A172 (cell line): ENCODE measurements at places on chromosomes 11 and 22. TPM values are rescaled to one million over a fixed set of nuclear protein-coding genes. Genes with fewer than 3 reads are reported as not detected.

DNA sequence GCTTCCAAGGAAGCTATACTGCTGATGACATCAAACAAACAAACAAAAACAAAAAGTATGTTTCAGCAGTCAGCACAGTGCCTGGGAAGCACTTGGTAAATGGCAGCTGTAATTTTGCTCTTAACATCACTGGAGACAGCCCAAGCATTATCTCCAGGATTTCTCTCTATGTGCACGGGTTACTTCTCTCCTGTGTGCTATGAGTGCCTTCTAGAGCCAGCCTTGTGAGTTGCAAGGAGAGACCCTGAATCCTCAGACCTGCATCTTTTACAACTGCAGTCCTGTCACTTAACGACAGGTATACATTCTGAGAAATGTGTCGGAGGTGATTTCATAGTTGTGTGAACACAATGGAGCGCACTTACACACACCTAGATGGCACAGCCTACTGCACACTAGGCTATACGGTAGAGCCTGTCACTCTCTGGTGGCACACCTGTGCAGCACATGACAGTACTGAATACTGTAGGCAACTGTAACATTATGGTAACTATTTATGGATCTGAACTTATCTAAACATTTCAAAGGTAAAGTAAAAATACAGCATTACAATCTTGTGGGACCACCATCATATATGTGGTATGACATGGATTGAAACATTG is 662.5 kb upstream of the B3GAT1 start:
- peak; percentile 0 for DNase-seq

- DNase-seq, result no peak
These were observed 561.5 kb upstream of the CHORDC1 start for GRCh38 chr11:90784241-90784814.

WEE1 gene
- 77.8 and 85.7 TPM in 2 replicates for total RNA-seq

CTSW gene
- 0.79 and 1.8 TPM in 2 replicates for total RNA-seq

DNA sequence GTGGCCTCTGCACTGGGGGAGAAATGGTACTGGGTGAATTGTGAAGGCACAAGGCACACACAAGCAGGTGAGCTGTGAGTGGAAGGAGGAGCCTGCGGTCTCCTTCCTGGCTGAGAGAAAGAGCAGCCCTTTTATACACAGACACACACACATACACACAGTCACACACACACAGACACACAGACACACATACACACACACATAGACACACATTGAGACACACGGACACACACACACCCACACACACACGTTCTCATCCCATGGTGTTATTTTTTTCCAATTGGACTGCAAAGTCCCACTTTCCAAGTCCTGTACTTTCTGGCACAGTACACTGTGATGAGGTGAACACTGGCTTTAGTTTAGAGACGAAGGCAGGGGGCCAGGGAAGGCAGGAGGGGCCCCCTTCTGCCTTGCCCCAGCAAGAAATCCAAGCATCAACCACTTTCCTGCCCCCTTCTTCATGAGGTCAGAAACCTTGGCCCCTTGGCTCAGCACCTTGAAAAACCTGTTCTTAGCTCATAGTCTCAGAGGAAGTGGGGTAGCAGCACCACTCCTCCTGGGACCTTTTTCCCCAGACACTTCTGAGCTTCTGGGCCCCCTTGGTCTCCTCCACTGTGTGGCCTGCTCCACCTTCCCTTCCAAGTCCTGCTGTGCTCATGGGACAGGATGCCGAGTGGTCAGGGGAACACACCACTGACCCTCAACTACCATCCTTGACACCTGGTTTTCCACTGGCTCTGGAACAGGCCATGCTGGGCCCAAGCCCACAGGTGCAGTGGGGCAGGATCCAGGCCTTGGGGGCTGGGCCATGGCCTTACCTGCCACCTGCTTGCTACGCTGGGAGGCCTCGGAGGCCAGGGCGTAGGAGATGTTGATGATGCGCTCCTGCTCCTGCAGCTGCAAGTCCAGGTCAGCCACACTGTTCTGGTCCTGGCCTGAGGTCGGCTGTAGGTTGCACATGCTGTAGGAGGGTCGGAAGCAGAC is 43.8 kb downstream of the C11orf58 start:
- DNase-seq, result no peak

- DNase-seq, result peak; percentile 44
These were observed 205.9 kb downstream of the ST3GAL4 start for GRCh38 chr11:126561327-126561893.

DNA sequence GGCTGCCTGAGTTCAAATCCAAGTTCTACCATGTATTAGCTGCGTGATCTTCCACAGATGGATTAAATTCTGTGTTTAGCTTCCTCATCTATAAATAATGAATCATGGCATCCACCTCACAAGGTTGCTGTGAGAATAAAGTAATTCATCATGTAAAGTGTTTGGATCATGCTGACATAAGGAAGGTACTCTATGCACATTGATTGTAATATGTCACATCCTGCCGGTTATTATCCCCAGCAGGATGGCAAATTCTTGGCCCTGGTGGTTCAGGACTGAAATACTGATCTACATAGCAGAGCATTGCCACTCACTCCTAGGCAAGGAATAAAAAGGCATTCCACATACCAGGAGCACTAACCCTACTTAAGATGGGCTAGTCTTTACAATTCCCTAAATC is 40.8 kb downstream of the LGR4 start:
- DNase-seq, result no peak

DNA sequence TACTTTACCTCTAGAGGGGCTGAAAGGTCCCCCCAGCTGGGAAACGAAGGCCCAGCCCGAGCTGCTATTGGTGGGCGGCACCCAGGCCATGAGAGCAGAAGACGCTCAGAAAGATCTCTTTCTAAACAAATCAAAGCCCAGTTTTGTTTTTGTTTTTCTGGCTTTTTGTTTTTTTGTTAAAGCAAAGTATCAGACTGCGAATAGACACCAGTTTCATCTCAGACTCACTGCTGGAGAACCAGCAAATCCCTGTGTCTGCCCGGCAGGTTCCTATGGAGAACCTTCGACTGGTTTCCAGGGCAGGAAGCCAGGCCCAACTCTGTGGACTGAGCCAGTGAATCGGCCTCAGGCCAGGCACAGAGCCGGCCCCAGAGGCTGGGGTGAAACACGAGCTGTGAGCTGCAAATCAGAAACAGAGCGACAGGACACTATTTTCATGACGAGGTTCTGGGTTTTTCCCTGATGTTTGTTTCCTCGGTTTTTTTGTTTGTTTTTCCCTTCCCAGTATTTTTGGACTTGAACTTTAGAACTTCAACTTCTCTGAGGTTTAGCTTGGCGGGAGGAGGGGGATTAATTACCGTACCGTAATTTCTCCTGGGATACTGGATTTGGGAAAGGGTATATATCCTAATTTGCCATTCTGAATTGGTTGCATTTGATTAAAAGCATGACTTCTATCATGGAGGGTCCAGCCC is 16.0 kb upstream of the B4GALNT4 start:
- DNase-seq, result no peak

- no peak for DNase-seq
These were observed 539 bp downstream of the SDHD start for GRCh38 chr11:112087212-112087611.

GRCh38 chr22:43464809-43465208 is 53.0 kb downstream of the MPPED1 start:
- no peak for DNase-seq

PATE4 gene
- not detected in 2 replicates for total RNA-seq

- no peak for DNase-seq
These were observed 118.3 kb downstream of the CYP2R1 start for GRCh38 chr11:14773755-14774154.

SLC25A18 gene
- 0.09 TPM in 1 of 2 replicates, not detected in the other for total RNA-seq
